NCI-H69 (cell line): ENCODE measurements at places on chromosomes 4 and X.

- no peak for DNase-seq
These were observed 132.9 kb downstream of the LDB2 start for GRCh38 chr4:16765546-16765945.

GRCh38 chr4:54032558-54033135, 31.8 kb downstream of the CHIC2 start:
- peak; percentile 33 for DNase-seq

DNA sequence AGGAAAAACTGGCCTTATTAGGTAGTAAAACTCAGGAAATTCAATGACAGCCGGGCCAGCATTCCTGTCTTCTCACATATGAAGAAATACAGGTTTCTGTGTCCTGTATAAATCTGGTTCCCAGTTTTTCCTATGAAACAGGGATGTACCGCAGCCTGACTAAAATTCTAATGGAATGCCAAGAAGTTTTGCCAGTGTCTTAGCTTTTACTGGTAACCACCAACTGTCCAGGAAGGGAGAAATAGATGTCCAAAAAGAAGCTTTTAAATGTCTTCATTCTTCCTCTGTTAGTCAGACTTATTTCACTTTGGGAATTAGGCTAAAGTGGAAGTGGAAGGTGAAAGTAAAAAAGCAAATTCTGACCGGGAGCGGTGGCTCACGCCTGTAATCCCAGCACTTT, 108.0 kb upstream of the TBL1X start:
- no peak for DNase-seq

DNA sequence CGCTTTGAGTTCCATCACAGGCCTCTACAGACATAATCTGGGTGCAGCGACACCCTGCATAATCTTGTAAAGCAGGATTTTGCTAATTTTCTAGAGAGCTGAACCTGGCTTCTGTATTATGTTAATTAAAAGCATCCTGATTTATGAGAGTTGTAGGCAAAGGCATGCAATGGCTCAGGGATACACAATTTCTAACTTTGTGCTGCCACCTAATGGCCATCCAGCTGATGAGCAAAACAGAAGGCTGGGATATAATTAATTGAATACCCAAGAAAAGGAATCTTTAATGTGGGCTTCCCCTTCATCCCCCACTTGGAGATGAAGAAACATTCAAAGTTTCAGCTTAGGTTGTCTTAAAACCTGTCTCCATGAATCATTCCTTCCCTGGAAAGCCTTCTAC, 78.1 kb downstream of the BMP15 start:
- peak; percentile 9 for DNase-seq

DNA sequence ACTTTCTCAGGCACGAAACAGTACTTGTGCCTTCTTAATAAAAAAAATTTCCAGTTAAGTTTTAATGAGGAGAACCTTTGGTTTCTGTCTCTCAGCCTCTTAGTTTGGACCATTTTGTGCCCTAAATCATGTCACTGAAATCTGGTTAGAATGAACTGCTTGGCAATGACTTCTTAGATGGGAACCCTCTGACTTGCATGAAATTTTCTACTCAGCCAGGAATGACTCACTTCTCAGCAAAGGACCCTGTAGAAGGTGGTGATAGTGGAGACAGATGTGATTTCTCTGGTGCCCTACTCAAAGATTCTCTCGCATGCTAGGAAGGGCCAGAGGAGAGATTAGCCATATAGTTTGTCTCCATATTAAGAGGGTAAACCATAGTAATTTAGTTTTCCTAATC, 50.5 kb downstream of the RASL11B start:
- DNase-seq: peak; percentile 23

DNA sequence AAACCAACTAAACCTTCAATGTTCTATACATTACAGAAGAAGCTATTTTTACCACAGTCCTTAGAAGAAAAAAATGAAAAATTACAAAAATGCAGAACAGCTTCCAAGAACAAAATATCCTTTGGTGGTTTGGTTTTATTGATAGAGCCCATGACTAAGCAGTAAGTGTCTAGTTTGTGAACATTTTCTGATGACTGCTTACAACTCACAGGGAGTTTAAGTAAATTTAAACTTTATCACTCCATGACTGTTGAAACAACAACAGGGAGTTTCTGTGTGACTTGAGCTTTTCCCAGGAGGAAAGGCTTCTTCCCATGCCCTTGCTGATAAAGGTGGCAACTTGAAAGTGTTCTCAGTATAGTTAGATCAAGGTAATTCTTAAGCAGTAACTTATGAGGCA, 2.9 kb downstream of the PF4 start:
- DNase-seq: no peak

GRCh38 chrX:27964432-27964831, 16.8 kb downstream of the DCAF8L1 start:
- no peak for DNase-seq

GRCh38 chr4:88135356-88135663, 23.1 kb downstream of the ABCG2 start:
- no peak for DNase-seq

- peak; percentile 42 for DNase-seq
These were observed 91.4 kb downstream of the GABRB1 start for GRCh38 chr4:47122592-47123291.

DNA sequence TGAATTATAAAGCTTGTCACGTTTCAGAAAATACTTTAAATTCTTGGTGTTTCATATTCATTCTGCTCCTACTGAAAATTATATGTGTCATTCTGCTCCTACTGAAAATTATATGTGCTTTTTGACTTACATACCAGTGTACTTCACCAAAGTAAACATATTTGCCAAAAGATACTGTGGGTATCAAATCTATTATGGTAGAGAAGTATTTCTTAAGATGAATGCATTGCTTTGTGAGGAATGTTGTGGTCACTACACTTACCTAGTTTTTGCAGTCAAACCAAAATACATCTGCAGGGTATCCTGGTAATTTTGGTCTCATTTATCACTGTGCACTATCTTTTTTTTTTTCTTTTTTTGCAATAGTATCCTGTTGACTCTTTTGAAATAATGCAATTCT, 287.7 kb upstream of the MAD2L1 start:
- no peak for DNase-seq

GRCh38 chr4:7799736-7800135, 139.9 kb downstream of the AFAP1 start:
- no peak for DNase-seq

GRCh38 chrX:14409341-14409740, 120.0 kb upstream of the GLRA2 start:
- DNase-seq: peak; percentile 65

GRCh38 chrX:7269991-7270390, 122.0 kb upstream of the PUDP start:
- DNase-seq: no peak

- no peak for DNase-seq
These were observed 13.1 kb downstream of the HSD17B13 start for GRCh38 chr4:87309625-87310024.

DNA sequence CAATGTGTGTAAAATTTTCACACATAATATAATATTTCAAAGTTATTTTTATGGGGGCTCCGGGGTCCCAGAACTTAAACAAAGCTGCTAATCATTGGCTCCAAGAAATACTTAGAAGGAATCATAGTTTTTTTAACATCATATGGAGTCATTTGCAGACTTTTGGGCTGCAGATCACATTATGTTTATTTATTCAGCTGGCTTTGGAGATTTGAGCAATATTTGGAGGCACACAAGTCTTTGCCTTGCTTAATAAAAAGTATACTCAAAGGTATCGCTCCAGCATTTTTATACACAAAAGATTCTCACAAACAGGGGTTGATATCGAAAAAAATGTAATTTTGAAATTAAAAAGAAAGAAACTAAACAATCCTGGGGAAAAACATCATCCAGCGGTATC, 382.5 kb upstream of the TENM3 start:
- DNase-seq: no peak

DNA sequence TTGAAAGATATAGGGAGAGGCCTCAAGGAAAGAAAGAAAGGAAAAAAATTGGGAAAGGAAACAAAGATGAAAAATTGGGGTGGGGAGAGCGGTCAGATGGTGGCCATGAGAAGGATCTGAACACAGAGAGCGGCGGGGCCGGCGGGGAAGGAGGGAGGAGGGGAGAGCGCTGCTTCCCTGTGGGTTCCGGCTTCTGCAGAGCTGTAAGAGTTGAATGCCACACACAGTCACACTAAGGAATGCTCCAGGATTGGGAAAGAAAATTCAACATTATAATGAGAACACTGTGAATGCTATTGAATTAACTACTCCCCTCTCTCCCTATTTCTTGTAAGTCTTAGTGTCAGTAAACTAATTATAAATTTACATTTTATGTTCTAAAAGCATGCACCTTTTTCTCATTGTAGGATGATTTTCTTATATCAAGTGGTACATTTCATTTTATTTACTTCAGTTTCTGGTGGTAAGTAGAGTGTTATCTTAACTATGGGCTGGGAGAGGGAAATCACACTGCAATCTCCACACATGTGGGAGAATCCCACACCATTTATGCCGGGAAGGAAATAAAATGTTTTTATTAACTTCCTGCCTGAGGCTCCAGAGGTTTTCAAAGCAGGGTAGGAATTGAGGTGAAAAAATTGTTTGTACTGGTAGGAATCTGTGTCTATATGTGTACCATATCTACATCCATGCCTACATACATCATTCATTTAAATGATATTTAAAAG, 904 bp downstream of the F11 start:
- no peak for DNase-seq

- DNase-seq: no peak
These were observed 690.3 kb upstream of the FAM241A start for GRCh38 chr4:111454961-111455360.

DNA sequence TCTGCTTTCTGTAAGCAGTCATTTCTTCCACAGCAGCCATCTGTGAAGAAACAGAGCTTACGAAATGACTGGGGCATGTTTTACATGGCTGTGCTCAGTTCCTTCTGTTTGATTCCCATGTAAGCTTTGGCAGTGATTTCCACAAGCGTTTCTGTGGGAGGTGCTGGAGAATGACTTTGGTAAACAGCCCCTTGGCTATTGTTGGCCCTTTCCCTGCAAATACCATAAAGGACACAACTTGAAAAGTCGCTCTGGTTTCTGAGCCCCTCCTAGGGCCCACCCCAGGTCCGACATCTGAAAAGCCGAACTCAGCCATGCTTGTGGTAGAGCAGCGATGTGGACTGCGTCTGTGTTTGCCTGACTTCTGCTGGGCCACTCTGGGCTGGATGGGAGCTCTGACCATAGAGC, 3.7 kb downstream of the LIMCH1 start:
- DNase-seq: no peak

GRCh38 chr4:86156531-86156930, 203.3 kb downstream of the MAPK10 start:
- no peak for DNase-seq

GRCh38 chrX:40818236-40818635, 82.9 kb upstream of the MED14 start:
- no peak for DNase-seq

DNA sequence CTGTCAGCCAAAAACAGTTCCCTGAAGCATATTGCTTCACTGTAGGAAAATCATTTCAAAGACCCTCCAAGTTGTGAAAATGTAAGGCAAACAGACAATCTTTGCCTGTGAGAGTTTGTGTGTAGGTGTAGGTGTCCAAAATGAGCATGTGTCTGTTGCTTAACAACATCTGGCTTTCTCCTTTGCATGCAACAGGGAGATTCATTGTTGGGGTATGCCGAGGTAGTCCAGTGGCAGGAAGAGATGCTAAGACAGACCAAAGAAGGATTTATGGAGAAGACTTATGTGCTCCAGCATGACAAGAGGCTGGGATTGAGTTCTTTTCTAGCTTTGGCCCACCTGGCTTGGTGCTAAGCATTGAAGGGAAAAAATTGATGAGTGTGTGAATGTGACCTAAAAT, 29.8 kb upstream of the SMAD1 start:
- no peak for DNase-seq

DNA sequence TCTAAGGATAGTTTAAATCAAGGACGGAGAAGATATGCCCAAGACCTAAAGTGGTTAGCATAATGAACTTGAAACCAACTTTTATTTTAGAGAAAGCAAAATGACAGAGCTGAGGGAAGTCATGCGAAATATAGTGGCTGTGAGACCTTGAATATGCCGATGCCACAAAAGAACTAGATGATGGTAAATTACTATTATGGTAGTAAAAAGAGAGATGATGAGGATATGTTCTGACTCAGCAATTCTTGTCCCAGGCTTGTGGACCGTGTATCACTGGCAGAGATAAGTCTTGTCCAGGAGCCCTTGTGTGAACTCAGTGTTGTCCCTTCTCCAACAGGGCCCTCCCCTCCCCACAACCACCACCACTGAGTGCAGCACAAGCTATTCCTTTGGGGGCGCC, 1605.6 kb upstream of the TENM3 start:
- DNase-seq: no peak

DNA sequence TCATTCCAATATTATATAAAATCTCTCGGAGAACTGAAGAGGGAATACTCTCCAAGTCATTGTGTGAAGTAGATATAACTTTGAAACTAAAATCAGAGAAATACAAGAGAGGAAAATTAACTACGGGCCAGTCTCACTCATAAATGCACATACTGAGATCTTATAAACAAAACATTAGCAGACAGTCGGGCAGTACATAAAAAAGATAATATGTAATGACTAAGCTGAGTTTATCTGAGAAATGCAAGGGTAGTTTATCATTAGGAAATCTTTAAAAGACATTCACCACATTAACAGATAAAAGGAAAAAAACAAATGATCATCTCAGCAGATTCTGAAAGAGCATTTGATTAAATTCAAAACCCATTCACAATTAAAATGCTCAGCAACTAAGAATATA, 116.7 kb downstream of the NYX start:
- DNase-seq: no peak

DNA sequence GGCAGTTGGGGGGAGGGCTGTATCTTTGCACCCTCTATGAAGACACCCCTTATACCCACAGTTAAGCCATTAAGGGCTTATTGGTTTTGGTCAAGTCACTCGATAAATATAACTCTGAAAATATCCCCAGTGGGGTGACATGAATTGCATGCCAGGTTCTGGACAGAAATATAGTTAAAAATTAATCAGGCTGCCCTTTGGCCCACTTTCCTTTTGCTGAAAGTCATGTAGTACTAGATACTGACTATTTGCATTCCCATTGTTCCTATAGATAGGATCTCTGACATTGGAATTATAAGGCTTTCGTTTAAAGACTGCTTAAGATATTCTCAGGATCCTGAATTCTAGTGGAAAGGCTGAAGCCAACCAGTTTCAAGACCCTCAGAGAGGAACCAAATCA, 43.5 kb upstream of the LAMP2 start:
- DNase-seq: no peak

- no peak for DNase-seq
These were observed 39.2 kb downstream of the TXLNG start for GRCh38 chrX:16825264-16826035.

GRCh38 chr4:31148990-31149389, 428.8 kb downstream of the PCDH7 start:
- DNase-seq: no peak

- DNase-seq: no peak
These were observed 495.2 kb upstream of the IGFBP7 start for GRCh38 chr4:57605376-57605775.

GRCh38 chr4:44425614-44426208, 22.9 kb downstream of the KCTD8 start:
- DNase-seq: peak; percentile 24

DNA sequence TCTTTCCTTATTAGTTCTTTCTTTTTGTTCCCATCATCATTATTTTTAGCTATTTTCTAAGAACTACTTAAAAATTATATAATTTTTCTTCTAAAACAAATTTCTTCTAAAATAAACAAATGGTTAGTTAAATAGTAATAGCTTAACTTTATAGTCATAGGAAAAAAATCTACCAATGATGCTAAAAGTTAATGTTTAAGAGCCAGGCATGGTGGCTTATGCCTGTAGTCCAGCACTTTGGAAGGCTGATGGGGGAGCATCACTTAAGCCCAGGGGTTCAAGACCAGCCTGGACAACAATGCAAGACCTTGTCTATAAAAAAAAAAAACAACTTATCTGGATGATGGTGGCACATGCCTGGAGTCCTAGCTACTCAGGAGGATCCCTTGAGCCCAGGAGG, 127.1 kb upstream of the ANXA3 start:
- no peak for DNase-seq
